ENCODE measurements at places on chromosomes 2 and 18.

- DNase-seq: peak; percentile 34
Observed at GRCh38 chr2:28155627-28156026, 237.0 kb upstream of the FOSL2 start.

- no peak for DNase-seq
Observed at GRCh38 chr2:42214669-42215068, 45.5 kb downstream of the EML4 start.

- peak; percentile 86 for DNase-seq
Observed at GRCh38 chr2:11784747-11785610, 38.5 kb downstream of the LPIN1 start.

DNA sequence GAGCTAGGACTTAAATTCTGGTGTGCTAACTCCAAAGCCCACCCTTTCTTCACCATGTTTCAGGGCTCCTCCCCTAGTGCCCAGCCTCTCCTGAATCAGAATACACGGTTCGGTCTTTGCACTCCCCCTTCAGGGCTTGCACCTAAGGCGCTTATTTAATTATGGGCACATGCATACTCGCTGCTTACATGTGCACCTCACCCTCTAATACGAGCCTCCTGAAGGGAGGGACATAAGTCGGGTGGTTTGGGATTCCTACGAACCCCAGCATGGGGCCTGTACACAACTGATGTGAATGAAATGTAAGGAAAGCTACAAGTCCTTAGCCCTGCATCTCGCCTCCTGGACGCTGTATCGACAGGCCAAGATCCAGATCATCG is 435 bp downstream of the IFT172 start:
- DNase-seq: peak; percentile 37

DNA sequence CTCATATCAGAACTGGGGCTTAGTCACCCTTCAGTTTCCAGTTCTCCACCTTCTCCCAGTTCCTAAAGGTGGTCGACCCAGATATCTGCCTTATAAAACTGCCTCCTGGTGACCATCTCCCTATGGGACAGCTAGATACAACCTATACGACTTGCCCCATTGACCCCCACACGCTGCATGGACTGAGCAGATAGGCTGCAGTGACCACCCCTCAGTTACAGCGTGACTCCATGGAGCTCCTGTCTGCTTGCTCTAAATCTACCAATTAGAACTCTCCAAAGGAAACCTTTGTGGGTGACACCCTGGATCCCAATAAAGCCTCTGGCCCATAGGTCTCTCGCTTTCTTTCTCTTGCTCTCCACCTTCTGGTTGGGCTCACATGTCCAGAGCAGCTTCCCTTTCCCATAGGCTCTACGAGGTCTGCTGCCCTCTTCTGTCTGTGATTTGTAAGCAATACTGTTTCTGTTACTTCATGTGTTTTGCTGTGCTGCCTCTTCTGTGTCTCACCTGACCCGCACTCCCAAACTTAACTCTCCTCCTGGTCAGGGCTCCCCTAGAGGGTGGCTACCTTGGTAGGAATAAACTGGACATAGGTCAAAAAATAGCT is 971.3 kb upstream of the FAM98A start:
- DNase-seq: peak; percentile 41

GRCh38 chr2:46632349-46632748 is 153.0 kb downstream of the TMEM247 start:
- peak; percentile 37 for DNase-seq

Measured in D341Med (cell line).